ENCODE measurements at places on chromosomes 5 and 9. TPM values are rescaled to one million over a fixed set of nuclear protein-coding genes. Genes with fewer than 3 reads are reported as not detected.

GRCh38 chr9:35729700-35730485 is 2.1 kb downstream of the TLN1 start:
- peak; percentile 19 for DNase-seq
- H3K27ac ChIP-seq = no peak overlapping the region
- no peaks in the 10 kb centered on the region for H3K27me3 ChIP-seq
- H3K4me1 ChIP-seq = no peaks in the 10 kb centered on the region
- peaks cover 35% of the 10 kb centered on the region for H3K36me3 ChIP-seq

The FOXD4L6 gene
- total RNA-seq = 0.28 TPM

DNA sequence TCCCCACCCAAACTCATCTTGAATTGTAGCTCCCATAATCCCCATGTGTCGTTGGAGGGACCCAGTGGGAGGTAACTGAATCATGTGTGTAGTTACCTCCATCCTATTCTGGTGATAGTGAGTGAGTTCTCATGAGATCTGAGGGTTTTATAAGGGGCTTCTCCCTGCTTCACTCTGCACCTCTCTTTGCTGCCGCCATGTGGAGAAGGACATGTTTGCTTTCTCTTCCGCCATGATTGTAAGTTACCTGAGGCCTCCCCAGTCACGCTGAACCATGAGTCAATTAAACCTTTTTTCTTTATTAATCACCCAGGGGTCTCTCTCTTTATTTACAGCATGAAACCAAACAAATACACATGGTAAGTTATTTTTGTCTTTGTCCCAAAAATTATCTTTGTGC is 726.1 kb downstream of the CDH18 start:
- H3K36me3 ChIP-seq = no peaks in the 10 kb centered on the region
- H3K27ac ChIP-seq = no peak overlapping the region
- H3K4me3 ChIP-seq = no peak overlapping the region
- no peak for DNase-seq
- H3K27me3 ChIP-seq = no peaks in the 10 kb centered on the region

DNA sequence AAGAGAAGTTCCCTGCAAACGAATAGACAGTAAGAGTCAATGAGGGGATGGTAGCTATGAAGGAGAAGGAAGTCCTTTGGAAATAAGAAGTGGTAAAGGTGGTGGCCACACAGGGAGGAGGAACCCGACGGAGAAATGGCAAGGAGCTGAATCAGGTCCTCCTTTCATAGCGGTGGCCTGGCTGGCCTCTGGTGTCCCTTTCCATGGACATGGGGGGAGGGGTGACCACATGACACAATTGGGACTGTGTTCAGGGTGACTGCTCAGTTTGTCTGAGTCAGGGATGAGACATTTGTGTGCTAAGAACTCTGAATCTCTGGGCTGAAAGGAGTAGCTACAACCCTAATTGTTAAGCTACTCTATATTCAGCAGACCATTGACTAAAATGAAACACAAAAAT is 28.7 kb upstream of the TIMD4 start:
- no peak overlapping the region for H3K27ac ChIP-seq
- no peaks in the 10 kb centered on the region for H3K36me3 ChIP-seq
- H3K27me3 ChIP-seq = no peaks in the 10 kb centered on the region
- no peaks in the 10 kb centered on the region for H3K4me1 ChIP-seq
- no peak overlapping the region for H3K4me3 ChIP-seq
- peak; percentile 10 for DNase-seq

The PCDHB9 gene
- total RNA-seq = 3.5 TPM

- no peak overlapping the region for H3K27ac ChIP-seq
- H3K27me3 ChIP-seq = no peaks in the 10 kb centered on the region
- no peak overlapping the region for H3K4me3 ChIP-seq
Observed at GRCh38 chr5:165775111-165775510, 2269.7 kb downstream of the MAT2B start.

GRCh38 chr9:3696368-3696767 is 170.6 kb upstream of the RFX3 start:
- no peaks in the 10 kb centered on the region for H3K4me1 ChIP-seq
- H3K27ac ChIP-seq = no peak overlapping the region
- H3K27me3 ChIP-seq = peaks cover 28% of the 10 kb centered on the region
- no peak overlapping the region for H3K4me3 ChIP-seq
- H3K36me3 ChIP-seq = no peaks in the 10 kb centered on the region

GRCh38 chr9:132755096-132755495 is 84.8 kb downstream of the GTF3C4 start:
- no peaks in the 10 kb centered on the region for H3K36me3 ChIP-seq
- no peaks in the 10 kb centered on the region for H3K4me1 ChIP-seq
- H3K27me3 ChIP-seq = peaks cover 12% of the 10 kb centered on the region
- no peak overlapping the region for H3K27ac ChIP-seq
- no peak for DNase-seq

DNA sequence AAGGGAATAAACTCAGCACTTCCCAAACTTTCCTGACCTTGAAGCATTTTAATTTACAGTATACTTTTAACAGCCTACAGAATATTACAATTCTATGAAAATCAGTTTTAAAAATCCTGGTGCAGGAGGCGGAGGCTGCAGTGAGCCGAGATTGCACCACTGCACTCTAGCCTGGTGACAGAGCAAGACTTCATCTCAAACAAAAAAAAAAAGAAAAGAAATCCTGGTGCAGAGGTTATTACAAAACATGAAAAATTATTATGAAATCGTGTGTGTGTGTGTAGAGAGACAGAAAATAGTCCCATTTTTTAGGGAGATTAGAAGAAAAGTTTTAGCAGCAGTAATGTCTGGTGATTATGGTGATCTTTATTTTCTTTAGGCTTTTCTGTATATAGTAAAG is 26.9 kb downstream of the GOLPH3 start:
- H3K4me1 ChIP-seq = peaks cover 43% of the 10 kb centered on the region
- no peak overlapping the region for H3K4me3 ChIP-seq
- peaks cover 6% of the 10 kb centered on the region for H3K36me3 ChIP-seq
- H3K27me3 ChIP-seq = no peaks in the 10 kb centered on the region
- peak overlapping the region; percentile 5 for H3K27ac ChIP-seq

GRCh38 chr5:136729901-136730355 is 364.6 kb upstream of the TRPC7 start:
- no peaks in the 10 kb centered on the region for H3K27me3 ChIP-seq
- no peak overlapping the region for H3K4me3 ChIP-seq

The TRMT10B gene
- 5.6 TPM for total RNA-seq

DNA sequence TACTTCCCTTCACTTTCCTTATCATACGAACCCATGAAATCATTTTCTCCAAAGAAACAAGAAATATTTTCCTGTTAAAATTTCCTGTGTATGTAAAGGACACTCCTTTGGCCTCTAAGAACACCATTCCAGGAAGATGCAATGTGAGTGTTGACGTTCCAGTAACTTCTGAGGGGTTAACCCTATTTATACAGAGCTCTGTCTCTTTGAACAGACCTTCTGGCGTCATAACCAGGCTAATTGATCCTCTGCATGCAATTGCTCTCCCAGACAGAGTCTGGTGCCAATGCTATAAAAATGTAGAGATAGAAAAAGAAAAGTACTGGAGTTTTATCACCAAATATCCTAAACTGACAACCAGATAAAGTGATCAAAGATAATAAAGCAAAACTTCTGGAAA is 218.5 kb downstream of the TLE1 start:
- H3K27ac ChIP-seq = no peak overlapping the region
- DNase-seq = no peak
- no peaks in the 10 kb centered on the region for H3K36me3 ChIP-seq
- no peaks in the 10 kb centered on the region for H3K27me3 ChIP-seq
- H3K4me1 ChIP-seq = peaks cover 14% of the 10 kb centered on the region

The SLC6A19 gene
- not detected for total RNA-seq

- H3K4me3 ChIP-seq = no peak overlapping the region
- no peak overlapping the region for H3K27ac ChIP-seq
- H3K27me3 ChIP-seq = no peaks in the 10 kb centered on the region
- no peaks in the 10 kb centered on the region for H3K36me3 ChIP-seq
- no peaks in the 10 kb centered on the region for H3K4me1 ChIP-seq
Observed at GRCh38 chr5:22314548-22314947, 538.6 kb downstream of the CDH12 start.

The BOD1 gene
- 87.4 TPM for total RNA-seq

DNA sequence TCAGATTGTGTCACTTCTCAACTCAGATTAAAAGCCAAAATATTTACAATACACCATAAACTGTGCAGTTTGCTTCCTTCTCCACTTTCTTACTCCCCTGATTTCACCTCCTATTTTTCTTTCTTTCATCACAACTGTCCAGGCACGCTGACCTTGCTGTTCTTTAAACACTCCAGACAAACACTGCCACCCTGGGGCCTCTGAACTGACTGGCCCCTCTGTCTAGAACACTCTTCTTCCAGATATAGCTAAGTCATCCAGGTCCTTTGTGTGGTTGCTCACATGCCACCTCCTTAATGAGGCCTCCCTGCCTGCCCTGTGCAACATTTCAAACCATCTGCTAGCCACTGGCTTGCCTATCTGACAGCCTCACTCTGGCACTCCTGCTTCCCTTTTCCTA is 46.6 kb downstream of the ATG10 start:
- no peak overlapping the region for H3K27ac ChIP-seq
- DNase-seq = no peak
- no peaks in the 10 kb centered on the region for H3K27me3 ChIP-seq
- no peaks in the 10 kb centered on the region for H3K36me3 ChIP-seq
- H3K4me1 ChIP-seq = no peaks in the 10 kb centered on the region

The HK3 gene
- total RNA-seq = 1.5 TPM

The SPINK7 gene
- not detected for total RNA-seq

GRCh38 chr9:91689006-91689405 is 261.0 kb downstream of the ROR2 start:
- no peaks in the 10 kb centered on the region for H3K27me3 ChIP-seq
- no peak overlapping the region for H3K4me3 ChIP-seq
- no peak overlapping the region for H3K27ac ChIP-seq

DNA sequence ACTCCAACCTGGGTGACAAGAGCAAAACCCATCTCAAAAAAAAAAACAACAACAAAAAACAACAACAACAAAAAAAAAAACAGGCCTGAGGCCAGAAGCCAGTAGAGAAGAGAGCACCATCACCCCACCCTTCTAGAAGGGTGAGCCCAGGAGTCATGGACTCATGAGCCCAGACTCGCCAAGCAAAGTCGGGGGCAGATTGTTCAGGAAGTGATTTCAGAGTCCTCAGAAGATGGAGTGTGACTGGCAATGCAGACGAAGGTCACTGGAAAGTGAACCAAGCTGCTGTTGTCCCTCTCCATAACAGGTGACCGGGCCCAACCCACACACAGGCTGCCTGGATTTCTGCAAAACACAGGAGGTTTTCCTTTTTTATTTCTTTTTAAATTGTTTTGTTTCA is 9.0 kb upstream of the WDR38 start:
- no peaks in the 10 kb centered on the region for H3K27me3 ChIP-seq
- DNase-seq = no peak
- H3K27ac ChIP-seq = no peak overlapping the region
- H3K36me3 ChIP-seq = no peaks in the 10 kb centered on the region
- peaks cover 8% of the 10 kb centered on the region for H3K4me1 ChIP-seq
- no peak overlapping the region for H3K4me3 ChIP-seq

The SPRY4 gene
- 23.6 TPM for total RNA-seq

DNA sequence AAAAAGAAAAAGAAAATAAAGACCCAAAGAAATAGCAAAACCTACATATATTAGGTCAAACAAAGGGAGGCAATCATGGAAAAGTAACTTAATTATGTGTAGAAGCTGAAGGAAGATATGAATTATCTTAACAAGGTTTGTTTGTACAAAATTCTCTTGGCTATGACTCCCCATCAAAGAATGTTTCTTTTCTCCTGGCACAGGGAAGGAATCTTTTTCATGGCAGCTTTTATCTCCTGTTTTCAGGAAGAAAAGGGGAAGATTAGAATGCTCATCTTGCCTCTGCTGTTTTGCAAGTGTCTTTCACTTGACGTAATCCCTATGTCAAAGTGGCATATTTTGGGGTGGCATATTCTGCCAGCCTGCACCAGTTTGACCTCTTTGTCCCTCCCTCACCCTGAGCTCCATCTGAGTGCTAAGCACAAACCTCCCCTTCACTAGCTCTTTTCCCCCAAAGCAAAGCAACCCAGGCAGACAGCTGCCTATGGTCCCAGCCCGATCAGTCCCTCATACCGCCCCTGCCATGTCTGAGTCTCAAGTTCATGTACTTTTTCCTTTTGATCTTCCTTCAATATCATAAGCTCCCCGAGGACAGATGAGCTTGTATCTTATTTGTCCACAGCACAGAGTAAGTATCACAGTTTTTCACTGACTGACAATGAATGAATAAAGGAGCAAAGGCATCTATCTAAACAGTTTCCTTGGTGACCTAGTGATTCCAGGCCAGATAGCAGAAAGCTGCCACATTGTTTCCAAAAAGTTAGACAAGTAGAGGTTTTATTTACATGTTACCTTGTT is 242.8 kb upstream of the ANKRD55 start:
- H3K27me3 ChIP-seq = no peaks in the 10 kb centered on the region
- H3K27ac ChIP-seq = peak overlapping the region; percentile 18
- peaks cover 5% of the 10 kb centered on the region for H3K36me3 ChIP-seq
- DNase-seq = no peak
- H3K4me3 ChIP-seq = no peak overlapping the region

The TICAM2 gene
- 1.2 TPM for total RNA-seq

DNA sequence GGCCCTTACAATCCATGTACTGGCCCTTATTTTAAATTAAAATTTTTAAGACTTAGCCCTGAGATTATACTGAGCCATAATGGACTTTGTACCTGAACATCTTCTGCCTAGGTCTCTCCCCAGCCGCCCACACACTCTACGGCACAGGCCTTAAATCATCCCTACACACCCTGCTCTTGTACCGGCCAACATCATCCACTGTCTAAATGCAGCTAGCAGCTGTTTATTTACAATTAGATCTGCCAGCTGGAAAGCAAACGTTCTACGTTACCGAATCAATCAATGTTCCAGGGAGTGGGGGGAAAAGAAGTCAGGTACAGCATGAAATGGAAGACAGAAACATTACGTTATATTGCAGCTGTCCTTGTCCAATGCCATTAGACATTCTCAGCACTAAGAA is 88.4 kb upstream of the GRAMD2B start:
- no peaks in the 10 kb centered on the region for H3K36me3 ChIP-seq
- no peak overlapping the region for H3K4me3 ChIP-seq
- no peak overlapping the region for H3K27ac ChIP-seq
- peaks cover 7% of the 10 kb centered on the region for H3K4me1 ChIP-seq
- H3K27me3 ChIP-seq = no peaks in the 10 kb centered on the region

DNA sequence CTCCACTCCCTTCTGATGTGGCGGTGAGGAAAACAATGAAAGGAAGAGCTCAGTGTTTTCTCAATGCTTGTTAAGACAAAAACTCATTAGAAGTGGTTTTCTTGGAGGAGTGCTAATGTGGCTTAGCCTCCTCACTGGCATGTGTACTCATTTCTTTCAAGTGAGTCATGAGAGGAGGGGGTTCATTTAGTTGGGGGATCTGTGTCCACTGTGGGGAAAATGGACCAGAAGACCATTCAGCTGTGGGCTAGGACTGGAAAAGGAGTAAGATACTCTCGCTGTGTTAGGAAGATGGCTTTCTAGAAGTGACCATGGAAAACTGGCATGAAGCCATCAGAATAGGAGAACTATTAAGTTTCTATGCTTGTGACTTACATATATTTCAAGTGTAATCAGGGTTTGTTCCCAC is 23.5 kb downstream of the KLF9 start:
- no peak overlapping the region for H3K4me3 ChIP-seq
- no peaks in the 10 kb centered on the region for H3K4me1 ChIP-seq
- H3K27ac ChIP-seq = no peak overlapping the region
- no peak for DNase-seq
- no peaks in the 10 kb centered on the region for H3K27me3 ChIP-seq
- H3K36me3 ChIP-seq = no peaks in the 10 kb centered on the region

GRCh38 chr9:121675969-121676822 is 24.8 kb downstream of the DAB2IP start:
- H3K27me3 ChIP-seq = no peaks in the 10 kb centered on the region
- no peak overlapping the region for H3K4me3 ChIP-seq
- peaks cover 9% of the 10 kb centered on the region for H3K4me1 ChIP-seq
- DNase-seq = no peak
- no peaks in the 10 kb centered on the region for H3K36me3 ChIP-seq

Measured in Calu3 (cell line).